ENCODE measurements at places on chromosomes 4 and X. TPM values are rescaled to one million over a fixed set of nuclear protein-coding genes. Genes with fewer than 3 reads are reported as not detected.

DNA sequence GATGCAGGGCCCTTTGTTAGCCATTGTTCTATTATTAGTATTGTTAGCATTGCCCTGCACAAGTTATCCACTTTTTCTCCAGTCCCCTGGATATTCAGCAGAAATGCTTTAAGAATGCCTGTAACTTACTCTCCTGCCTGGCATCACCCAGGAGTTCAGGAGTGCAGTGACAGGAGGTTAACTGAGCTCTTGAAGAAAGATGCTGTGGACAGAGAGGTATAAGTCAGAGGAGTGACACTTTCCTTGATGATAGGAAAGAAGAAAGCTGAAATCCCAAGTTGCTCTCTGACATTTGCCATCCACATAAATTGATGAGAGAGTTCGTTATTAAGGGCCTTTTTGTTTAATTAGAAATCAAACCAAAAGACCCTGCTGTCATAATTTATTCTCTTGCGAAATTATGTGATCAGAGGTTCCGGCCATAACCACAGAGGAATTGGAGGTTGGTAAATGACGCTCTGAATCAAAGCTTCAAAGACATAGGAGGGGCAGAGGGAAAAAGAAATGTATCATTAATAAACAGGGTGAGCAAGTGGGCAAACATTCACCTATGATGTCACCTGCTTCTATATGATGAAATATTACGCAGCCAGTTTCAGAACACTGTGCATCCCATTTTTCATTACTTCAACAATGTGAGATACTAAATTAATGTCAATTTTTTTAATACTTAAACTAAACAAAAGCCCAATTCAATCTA, 230.2 kb upstream of the JADE1 start:
- no peak overlapping the region for H3K4me3 ChIP-seq
- H3K36me3 ChIP-seq: no peaks in the 10 kb centered on the region
- H3K27me3 ChIP-seq: no peaks in the 10 kb centered on the region
- no peak for DNase-seq

DNA sequence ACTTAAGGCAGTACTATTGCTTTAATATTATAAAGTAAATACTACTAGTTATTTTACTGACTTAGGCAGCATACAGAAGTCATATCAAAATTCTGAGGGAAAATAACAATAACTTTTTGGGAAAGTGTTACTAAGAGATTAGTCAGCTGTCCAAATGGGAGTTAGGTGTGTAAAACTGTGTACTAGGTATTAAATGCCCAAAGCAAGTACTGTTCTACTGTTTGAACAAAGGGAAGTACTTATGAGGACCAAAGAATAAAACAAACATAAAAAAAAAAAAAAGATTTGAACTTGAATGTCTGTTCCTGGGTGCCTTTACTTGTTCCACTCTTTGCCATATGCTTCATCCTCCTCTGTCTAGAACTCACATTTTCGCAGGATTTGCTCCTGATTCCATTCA, 174.4 kb downstream of the MSL3 start:
- H3K36me3 ChIP-seq: no peaks in the 10 kb centered on the region
- no peak for DNase-seq
- H3K4me1 ChIP-seq: no peaks in the 10 kb centered on the region

DNA sequence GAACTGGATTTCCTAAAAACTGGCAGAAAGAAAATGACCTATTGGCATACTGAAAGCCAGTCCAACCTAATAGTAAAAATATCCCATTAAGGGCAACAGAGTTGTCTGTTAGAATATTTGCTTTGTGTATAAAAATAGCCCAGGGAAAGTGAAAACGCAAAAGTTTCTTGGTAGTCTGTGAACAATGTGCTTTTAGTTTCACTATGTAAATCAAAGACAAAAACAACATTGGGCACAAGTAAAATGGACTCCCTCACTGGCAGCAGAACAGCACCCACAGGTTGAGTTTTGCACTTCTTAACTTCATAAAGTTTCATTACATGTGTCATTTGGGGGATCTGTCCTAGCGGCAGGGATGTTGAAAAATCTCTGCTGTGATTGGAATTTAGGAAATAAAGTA, 4.3 kb upstream of the FGG start:
- H3K4me3 ChIP-seq: no peak overlapping the region
- H3K27me3 ChIP-seq: no peaks in the 10 kb centered on the region
- H3K36me3 ChIP-seq: no peaks in the 10 kb centered on the region
- H3K27ac ChIP-seq: no peak overlapping the region

FGFR3 gene
- not detected for total RNA-seq

EGFL6 gene
- total RNA-seq: not detected

GALNTL6 gene
- total RNA-seq: not detected

RRH gene
- total RNA-seq: not detected

DNA sequence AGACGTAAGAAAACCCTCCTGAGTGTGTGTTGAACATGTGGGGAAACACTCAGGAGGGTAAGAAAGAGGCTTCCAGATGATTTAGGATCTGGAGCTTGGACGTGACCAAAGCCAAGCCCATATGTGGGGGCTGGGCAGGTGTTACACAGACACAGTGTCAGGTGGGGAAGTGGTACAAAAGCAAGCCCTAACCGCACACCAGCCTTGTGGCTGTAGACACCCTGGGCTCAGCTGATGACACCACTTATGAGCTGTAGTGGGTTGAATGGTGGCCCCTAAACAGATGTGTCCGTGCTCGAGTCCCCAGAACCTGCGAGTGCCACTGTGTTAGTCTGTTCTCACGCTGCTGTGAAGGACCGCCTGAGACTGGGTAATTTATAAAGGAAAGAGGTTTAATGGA, 25.0 kb upstream of the NSG1 start:
- no peaks in the 10 kb centered on the region for H3K27me3 ChIP-seq
- no peak overlapping the region for H3K27ac ChIP-seq
- no peaks in the 10 kb centered on the region for H3K36me3 ChIP-seq
- peaks cover 15% of the 10 kb centered on the region for H3K4me1 ChIP-seq
- DNase-seq: no peak

Data from Karpas-422 (cell line).